ENCODE measurements at places on chromosomes 3 and 15. TPM values are rescaled to one million over a fixed set of nuclear protein-coding genes. Genes with fewer than 3 reads are reported as not detected.

Gene GOLGA6L10
- total RNA-seq: 2.2 TPM

Gene SPSB4
- not detected for total RNA-seq

Gene SPINK8
- total RNA-seq: not detected

GRCh38 chr15:46304321-46304720, 669.5 kb downstream of the SQOR start:
- no peaks in the 10 kb centered on the region for H3K27me3 ChIP-seq
- H3K27ac ChIP-seq: no peak overlapping the region

GRCh38 chr3:102485701-102486100, 50.9 kb downstream of the ZPLD1 start:
- no peak for DNase-seq
- no peaks in the 10 kb centered on the region for H3K27me3 ChIP-seq
- H3K4me3 ChIP-seq: no peak overlapping the region
- H3K27ac ChIP-seq: no peak overlapping the region
- H3K36me3 ChIP-seq: no peaks in the 10 kb centered on the region
